Cardiac fibroblast (primary cell): ENCODE measurements at places on chromosomes 7 and 10.

DNA sequence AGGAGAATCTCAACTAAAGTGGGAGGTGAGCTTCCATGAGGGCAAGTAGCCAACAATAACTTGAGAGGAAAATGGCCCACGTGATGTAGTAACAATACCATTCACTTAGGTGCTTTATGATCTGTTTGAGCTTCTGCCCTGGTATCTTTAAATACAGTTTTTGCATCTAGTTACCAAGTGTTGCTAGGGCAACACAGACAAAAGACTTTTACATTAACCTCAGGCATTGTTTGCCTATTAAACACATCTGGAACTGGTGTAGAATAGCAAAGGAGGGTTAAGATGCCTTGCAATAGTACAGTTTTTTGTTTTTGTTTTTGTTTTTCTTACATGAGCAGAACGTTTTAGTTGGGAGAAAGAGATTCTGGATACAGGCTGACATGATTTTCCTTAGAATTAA is 97.7 kb upstream of the MTPN start:
- DNase-seq = no peak

DNA sequence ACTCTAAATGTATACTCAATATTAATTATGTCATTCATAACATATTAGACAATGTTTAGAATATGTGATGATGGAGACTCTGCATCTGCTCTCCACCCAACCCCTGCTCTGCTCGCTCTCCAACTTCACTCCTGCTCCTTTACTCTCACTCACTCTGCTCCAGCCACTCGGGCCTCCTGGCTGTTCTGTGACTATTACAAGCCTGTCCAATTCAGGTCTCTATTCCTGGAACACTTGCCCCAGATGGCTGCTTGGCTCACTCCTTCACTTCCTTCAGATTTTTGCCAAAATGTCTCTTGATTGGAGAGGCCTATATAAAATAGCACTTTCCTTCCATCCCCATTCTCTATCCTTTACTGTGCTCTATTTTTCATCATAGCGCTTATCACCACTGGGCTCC is 84.8 kb downstream of the HBP1 start:
- DNase-seq = no peak

DNA sequence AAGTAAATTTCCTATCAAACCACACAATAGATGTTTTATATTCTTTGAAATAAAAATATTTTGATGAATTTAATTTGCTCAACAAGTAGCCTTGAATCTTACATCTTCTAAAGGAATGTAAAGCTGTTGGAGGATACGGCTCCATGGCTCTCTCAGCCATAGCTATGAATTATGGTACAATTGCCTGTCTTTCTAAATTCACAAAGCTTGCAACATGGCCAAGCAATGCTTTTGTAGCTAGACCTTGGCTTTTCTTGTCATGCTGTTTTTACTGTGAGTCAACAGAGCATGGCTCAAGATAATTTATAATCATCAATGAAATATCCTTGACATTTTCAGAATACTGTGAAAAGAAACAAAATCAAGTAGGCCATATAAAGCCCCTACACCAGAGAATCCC is 286.7 kb downstream of the CACNA2D1 start:
- DNase-seq = no peak

- DNase-seq = peak; percentile 21
These were observed 227.7 kb upstream of the SEMA3E start for GRCh38 chr7:83876593-83876992.

DNA sequence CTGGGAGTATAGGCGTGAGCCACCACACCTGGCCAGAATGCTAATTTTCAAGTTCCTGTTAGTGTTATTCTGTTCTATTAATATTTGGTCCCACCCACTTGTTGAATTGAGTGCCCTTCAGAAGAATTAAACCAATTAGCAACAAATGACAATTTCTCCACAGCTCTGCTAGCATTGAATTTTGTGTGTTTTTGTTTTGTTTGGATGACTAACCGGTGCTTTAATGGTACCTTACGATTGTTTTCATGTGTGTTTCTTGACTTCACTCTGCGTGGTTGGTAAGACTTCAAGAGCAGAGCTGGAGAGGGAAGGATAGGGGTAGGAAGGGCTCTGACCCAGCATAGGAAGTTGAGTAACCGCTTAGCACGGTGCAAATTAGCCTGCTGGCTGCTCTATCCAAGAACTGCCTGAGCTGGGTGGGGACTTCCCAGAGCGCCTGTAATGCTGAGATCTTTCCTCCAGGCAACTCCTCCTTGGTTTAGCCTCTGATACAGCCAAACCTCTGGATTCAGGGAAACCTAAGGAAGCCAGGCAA is 4.6 kb downstream of the ARPC1B start:
- DNase-seq = peak; percentile 96

- DNase-seq = no peak
These were observed 8.6 kb upstream of the MNX1 start for GRCh38 chr7:157018997-157019608.

DNA sequence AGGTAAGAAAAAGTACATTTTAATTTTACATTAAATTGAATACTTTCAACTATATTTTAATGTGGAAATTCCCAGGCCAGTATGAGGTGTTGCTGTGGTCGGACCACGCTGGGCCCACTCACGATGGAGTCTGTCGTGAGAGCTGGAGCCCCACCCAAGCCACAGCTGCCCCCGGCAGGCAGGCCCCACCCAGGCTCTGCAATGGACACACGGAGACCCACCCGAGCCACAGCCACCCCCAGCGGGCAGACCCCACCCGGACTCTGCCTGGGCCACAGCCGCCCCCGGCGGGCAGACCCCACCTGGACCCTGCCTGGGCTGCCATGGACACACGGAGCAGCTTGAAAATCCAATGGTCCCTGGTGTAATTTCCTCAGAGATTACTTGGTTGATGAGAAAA is 141.3 kb downstream of the PTPRN2 start:
- DNase-seq = no peak

DNA sequence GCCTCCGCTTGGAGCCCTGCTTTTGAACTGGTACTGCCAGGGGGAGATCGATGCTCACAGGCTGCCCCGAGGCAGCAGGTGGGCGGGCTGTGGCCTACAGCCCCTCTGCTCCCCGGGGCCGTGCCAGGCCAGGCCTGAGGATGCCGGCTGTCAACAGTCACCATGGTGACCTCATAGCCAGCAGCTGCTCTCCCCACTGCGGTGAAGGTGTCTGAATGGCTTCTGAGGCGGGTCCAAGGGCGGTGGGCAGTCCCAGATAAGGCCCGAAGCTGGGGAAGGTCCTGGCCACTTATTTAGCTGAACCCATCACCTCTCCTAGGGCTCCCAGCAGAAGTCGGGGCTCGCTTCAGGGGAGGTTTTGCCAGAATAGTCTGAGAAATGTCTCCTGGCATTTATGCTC is 179.3 kb downstream of the ARHGAP12 start:
- DNase-seq = no peak

DNA sequence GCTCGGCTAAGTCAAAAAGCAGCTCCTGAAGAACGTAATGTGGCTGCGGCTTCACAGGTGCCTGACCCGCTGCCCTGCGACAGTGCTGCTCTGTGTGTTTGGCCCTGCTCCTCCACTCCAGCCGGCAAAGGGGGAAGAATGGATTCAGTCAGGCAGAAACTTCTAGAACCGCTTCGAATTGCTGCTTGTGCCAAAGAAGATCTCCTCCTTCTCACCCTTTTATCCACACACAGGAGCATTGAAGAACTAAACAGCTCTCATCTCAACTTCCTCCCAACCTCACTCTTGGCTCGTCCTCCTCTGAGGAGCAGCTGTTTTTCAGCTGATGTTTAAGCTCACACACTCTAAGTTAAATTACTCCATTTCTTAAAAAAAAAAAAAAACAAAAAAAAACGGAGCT is 651.4 kb downstream of the INHBA start:
- no peak for DNase-seq

DNA sequence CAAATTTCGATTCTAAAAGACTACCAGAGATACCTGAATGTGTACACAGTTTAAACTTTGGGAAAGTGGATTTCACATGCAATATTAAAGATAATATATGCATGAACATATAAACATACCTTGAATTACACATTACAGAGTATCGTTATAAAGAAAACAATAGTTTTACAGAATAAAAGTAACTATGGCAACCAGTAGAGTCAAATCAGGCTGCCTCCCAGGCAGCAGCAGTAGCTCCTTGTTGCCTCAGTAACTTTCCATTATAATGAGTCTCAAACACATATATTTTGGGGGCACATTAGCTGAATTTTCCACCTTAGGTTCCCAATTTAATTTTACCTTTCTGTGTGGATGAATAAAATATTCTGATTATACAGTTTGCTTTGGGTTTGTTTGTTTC is 164.4 kb upstream of the FEZF1 start:
- no peak for DNase-seq

GRCh38 chr7:138116141-138116540 is 39.9 kb downstream of the AKR1D1 start:
- DNase-seq = peak; percentile 84

DNA sequence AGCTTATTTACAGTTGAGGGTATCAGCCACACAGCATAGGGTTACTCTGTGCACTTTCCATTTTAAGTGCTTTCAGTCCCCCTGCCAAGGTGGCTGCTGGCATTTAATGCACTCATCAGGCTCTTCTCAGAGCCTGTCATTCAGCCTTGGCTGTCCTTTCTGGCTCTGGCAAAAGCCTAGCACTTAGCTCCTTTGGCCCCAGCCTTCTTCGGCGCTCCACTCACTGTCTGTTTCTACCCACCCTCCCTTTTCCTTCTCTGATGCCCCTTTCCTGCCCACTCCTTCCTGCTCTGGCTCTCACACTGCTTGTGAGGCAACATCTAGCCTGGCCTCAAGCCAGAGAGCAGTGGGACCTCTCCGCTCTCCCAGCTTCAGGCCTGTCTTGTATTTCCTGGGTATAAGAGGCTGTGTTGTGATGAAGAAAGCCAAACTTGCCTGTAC is 60.2 kb downstream of the WIPF3 start:
- DNase-seq = peak; percentile 45

- no peak for DNase-seq
These were observed 348.7 kb upstream of the POT1 start for GRCh38 chr7:125278318-125278717.

- peak; percentile 38 for DNase-seq
These were observed 22.8 kb upstream of the ADAMTS14 start for GRCh38 chr10:70649526-70649925.

GRCh38 chr10:97975598-97975997 is 54.8 kb downstream of the CRTAC1 start:
- no peak for DNase-seq

- no peak for DNase-seq
These were observed 207.3 kb upstream of the PPP1R3A start for GRCh38 chr7:114126095-114126494.

DNA sequence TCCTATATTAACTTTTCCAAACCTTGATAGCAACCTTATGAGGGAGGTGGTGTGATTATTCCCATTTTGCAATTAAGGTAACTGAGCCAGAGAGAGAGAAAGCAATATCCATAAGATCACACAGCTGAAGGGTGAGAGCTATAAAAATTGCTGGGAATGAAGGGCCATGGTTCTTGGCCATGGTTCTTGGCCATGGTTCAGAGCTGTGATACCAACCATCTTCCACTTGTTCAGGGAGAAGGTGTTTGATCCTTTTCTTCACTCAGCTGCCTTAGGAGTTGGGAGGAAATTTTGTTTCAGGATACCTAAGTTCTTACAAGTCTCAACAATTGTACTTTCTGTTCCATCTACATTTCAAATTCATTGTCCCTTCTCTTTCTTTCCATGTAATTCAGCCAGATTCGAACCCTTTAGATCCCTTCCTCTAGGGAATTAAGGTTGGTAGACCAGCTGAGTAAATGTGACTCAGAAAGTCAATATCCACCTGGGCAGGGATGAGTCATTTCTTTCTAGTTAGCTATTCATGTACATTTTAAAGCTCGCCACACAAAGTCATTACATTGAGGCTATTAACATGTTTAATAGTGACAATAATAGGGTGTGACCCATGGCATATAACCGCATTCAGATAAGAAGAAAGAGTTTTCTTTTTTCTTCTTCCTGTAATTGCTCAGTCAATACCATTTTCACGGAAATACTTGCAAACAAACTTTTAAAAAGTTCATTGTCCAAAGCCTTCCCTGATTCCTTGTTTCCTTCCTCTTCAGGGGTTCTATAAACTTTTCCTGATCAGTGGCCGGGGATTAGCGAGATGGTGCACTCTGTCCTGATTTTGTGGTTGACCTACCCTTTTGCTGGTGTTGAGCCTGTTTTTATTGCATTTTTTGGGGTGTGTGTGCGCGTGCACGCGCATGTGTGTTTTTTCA is 143.4 kb downstream of the TCF7L2 start:
- no peak for DNase-seq

- no peak for DNase-seq
These were observed 20.1 kb upstream of the CALU start for GRCh38 chr7:128718967-128719642.
